ENCODE measurements at places on chromosomes 7 and 10.

- DNase-seq: no peak
Measured at GRCh38 chr10:94640562-94640961, 43.0 kb upstream of the CYP2C18 start.

DNA sequence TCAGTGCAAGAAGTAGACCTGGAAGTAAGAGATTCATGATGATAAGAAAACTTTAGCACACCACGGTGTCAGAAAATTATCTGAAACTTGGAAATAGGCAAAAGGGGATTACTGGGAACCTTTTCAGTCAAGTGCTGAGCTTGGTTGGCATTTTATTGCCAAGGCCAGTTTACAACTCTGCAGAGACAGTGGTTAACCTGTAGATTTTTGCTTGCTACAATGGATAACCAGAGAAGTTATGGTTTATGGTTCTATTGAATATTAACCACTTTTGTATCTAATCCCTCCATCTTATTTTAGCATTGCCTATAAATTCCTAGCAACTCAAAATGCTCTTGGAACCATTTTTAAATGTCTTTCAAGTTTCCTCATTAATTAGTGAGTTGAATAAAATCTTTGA lies 13.3 kb upstream of the GRM8 start:
- no peak for DNase-seq

GRCh38 chr10:20999699-21000098 lies 102.6 kb upstream of the NEBL start:
- DNase-seq: no peak

GRCh38 chr10:7314170-7314569 lies 96.7 kb downstream of the SFMBT2 start:
- no peak for DNase-seq

DNA sequence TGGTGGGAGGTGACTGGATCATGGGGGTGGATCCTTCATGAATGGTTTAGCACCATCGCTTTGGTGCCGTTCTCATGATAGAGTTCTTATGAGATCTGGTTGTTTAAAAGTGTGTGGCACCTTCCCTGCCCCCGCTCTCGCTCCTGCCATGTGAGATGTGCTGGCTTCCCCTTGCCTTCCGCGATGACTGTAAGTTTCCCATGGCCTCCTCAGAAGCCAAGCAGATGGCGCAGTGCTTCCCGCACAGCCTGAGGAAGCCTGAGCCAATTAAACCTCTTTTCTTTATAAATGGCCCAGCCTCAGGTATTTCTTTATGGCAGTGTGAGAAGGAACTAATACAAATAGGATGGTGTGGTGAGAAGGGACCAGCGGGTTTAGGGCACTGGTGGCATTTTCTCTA lies 243.3 kb upstream of the CELF2 start:
- no peak for DNase-seq

GRCh38 chr7:43703573-43703972 lies 25.8 kb downstream of the COA1 start:
- no peak for DNase-seq

DNA sequence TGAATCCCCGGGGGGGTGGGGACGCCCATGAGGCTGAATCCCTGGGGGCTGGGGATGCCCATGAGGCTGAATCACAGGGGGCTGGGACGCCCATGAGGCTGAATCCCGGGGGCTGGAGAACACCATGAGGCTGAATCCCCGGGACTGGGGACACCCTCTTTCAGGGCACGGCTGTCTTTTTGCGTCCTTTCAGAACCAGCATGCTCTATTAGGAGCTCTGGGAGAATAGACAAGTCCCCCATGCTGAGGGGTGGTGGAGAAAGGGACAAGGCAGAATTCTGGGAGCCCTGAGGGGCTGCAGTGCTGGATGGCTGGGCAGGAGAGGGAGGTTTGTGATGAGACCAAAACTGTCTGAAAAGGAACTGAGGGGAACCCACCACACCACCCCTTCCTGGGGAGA lies 257.3 kb upstream of the TCERG1L start:
- no peak for DNase-seq

GRCh38 chr10:112027731-112028280 lies 155.8 kb downstream of the GPAM start:
- no peak for DNase-seq

GRCh38 chr10:1121271-1121970 lies 65.2 kb downstream of the WDR37 start:
- no peak for DNase-seq

GRCh38 chr10:49803988-49804387 lies 41.9 kb upstream of the OGDHL start:
- no peak for DNase-seq

- peak; percentile 97 for DNase-seq
Measured at GRCh38 chr7:28408960-28409715, 3.2 kb upstream of the CREB5 start.

GRCh38 chr10:109835257-109835656 lies 88.1 kb downstream of the XPNPEP1 start:
- no peak for DNase-seq

All from urothelium cell line (cell line).